ENCODE measurements at places on chromosomes 3 and 15. TPM values are rescaled to one million over a fixed set of nuclear protein-coding genes. Genes with fewer than 3 reads are reported as not detected.

DNA sequence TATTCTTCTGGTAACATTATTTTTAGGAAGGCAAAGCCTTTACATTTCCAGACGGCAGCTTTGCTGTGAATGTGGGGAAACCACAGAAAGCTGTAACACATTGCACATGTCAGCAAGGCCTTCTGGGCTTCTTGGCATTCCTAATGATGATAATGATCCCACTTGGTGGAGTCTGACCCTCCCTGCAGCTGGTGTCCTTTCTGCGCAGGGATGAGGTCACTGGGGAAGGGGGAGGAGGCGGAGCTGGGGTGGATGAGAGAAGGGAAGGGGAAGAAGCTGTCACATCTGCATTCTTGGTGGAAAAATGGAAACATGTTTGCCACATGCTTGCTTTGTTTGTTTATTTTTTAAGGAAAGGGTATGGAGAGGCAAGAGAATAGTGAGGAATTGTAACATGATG lies 68.6 kb downstream of the FILIP1L start:
- peak; percentile 76 for DNase-seq

DNA sequence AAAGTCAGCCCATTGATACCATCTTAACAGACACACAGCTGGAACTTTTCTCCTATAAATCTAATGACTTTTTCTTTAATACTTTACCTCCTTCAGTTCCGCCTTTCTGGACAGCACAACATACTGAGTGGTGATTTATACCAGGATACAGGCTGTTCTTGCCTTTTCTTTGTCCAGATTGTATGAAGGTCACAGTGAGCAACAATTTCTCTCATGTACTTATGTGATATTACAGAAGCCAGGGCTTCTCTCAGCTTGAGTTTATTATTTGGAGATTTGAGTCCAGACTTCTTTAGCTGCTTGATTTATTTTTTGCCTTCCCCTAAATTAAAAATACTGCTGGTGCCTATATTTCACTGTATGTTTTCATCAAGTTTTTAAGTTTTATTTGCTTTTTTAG lies 976.0 kb downstream of the ROBO2 start:
- DNase-seq, result no peak

Gene VIPR1
- total RNA-seq, result not detected

Gene KLHL24
- total RNA-seq, result 6.5 TPM

DNA sequence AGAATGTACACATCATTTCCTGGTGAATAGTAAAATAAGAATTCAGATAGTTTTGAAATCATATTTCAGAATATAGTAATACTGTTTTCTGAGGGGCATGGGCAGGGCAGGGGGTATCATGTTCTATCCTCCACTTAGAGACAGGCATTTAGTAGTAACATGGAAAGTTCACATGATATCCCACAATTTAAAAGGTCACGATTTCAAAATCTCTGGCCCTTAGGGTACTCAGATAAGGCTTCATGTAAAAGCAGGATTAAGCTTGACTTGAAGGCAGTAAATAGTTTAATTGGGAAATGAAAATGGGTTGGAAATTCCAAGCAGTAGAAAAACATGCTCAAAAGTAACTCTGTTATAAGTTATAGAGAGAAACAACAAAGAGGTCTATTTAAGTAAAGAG lies 353.2 kb upstream of the AGTR1 start:
- no peak for DNase-seq

DNA sequence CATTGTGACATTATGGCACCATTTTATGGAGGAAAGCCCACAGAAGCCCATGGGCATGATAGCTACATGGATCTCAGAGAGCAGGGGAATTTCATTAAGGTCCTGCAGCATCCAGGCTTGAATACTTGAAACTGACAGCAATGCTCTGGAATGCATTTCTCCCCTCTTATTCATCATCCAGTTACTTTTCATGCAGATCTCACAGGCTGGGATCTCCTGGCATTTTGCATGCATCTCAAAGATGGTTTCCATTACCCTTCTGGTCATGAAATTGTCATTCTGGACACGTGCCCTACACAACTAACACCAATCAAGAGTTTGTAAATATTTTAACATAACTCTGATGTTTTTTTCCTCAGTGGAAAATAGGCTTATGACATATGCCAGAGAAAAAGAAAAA lies 32.4 kb downstream of the VGLL3 start:
- DNase-seq, result peak; percentile 83

- peak; percentile 95 for DNase-seq
These were observed 462.4 kb upstream of the THBS1 start for GRCh38 chr15:39118510-39118909.

Gene CAPN7
- total RNA-seq, result 26.7 TPM

DNA sequence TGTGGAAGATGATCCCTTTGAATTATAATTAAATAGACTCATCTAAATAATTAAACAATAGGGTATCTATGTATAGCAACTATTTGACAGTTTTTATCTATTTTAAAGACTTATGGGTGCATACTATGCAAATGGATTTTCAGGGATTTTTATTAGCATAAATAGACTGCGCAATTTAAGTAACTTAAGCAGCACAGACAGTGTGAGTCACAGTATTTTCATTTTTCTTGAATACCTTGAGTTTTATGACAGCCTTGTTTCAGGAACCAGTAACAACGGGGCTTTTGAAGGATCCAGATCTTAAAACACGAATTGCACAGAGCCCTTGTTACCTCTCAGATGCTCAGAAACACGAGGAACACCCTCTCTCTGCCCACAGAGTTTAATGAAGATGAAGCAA lies 175.5 kb upstream of the CD96 start:
- no peak for DNase-seq

Gene NRROS
- total RNA-seq, result 0.10 TPM

Gene CAV3
- not detected for total RNA-seq

DNA sequence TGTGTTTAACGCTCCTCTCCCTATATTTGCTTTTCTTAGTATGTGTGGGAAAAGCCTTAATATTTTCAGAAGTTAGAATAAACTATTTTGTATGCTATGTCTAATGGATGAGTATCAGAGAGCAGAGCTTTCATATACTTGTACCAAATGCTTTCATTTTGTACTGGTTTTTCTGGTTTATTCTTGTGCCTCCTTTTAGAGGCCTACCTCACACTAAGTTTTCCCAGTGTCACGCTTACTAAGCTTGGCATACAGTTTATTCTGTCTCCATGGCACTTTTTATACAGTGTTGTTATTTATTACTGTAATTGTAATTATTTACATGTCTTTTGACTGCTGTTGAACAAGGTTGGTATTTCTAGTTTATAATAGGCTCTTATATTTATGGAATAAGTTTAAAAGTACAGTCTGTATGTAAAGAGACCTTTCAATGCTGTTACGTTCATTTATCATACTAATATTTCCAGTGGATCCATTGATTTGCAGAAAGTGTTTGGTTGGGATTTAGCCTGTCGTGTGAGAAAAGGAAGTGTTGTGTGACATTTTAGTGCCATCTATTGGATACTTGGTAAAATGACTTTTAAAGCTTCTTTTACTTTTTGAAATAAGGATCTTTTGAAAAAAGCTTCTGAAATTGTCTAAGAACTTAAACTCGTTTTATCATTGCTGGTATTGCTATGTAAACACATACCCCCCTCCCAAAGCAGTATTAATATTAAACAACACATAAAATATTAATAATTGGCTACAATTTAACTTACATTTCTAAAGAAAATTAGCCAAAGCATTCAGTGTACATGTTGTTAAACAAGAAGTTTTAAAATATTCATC lies 5.2 kb upstream of the EBLN2 start:
- peak; percentile 42 for DNase-seq

DNA sequence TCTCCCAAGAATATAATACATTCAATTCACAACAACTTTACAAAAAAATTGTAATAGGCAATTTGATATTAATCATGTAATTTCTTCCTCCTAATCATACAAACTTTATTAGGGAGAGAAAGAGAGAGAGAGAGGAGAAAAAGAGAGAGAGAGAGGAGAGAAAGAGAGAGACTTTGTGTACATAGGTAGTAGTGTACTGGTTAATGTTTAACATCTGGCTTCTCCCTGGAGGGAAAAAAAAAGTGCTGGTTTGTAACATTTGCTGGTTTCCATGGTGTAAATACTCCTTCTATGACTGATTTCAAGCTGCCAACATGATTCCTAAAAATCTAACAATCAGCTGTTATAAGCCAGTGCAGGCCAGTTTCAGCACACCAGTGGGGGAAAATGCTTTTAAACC lies 98.0 kb upstream of the ARHGEF26 start:
- DNase-seq, result no peak

GRCh38 chr15:72342385-72342784 lies 22.4 kb upstream of the CELF6 start:
- no peak for DNase-seq

GRCh38 chr15:40097968-40098476 lies 10.7 kb downstream of the BMF start:
- no peak for DNase-seq

Gene TRAT1
- total RNA-seq, result not detected

GRCh38 chr15:34733621-34734020 lies 21.2 kb downstream of the GJD2 start:
- no peak for DNase-seq

Gene CKMT1B
- not detected for total RNA-seq

Gene METTL6
- 20.5 TPM for total RNA-seq

DNA sequence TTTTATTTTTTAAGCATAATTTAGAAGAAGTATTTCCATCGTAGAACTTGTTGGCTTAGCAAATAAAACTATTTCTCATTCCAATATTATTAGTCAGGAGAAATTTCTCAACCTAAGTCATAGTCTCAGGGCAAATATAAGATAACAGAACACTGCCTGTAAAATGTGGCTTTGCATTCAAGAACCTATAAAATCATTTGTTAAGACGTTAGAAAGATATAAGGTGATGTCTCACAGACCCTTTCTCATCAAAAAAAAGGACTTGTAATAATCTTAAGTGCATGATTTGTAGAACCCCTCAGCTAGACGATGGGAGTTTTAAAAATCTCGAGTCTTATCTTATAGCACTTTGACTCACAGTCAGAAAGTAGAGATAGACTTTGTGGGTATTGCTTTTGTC lies 314.7 kb upstream of the CFAP20DC start:
- DNase-seq, result no peak

- DNase-seq, result no peak
These were observed 869.2 kb downstream of the DIPK2A start for GRCh38 chr3:144840866-144841265.

GRCh38 chr3:27715863-27716262 lies 6.3 kb downstream of the EOMES start:
- no peak for DNase-seq

DNA sequence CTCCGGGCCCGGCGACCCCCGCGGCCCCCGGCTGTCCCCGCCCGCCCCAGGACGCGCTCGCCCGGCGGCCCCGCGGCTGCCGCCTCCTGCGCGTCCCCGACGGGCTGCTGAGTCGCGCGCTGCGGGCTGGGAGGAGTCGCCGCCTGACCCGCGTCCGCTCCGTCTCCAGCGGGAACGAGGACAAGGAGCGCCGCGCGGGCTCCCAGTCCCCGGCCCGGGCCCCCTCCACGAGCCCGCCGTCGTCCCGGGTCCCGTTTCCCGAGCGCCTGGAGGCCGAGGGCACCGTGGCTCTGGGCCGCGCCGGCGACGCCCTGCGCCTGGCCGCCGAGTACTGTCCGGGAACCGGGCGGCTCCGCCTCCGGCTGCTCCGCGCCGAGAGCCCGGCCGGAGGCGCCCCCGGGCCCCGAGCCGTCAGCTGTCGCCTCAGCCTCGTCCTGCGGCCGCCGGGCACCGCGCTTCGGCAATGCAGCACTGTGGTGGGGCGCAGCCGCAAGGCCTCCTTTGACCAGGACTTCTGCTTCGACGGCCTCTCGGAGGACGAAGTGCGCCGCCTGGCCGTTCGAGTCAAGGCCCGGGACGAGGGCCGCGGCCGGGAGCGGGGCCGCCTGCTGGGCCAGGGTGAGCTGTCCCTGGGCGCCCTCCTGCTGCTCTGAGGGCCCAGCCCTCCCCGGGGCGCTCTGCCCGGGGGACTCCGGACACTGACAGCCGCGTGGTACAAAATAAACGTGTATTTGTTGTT lies 1.5 kb downstream of the C2CD4A start:
- DNase-seq, result no peak

DNA sequence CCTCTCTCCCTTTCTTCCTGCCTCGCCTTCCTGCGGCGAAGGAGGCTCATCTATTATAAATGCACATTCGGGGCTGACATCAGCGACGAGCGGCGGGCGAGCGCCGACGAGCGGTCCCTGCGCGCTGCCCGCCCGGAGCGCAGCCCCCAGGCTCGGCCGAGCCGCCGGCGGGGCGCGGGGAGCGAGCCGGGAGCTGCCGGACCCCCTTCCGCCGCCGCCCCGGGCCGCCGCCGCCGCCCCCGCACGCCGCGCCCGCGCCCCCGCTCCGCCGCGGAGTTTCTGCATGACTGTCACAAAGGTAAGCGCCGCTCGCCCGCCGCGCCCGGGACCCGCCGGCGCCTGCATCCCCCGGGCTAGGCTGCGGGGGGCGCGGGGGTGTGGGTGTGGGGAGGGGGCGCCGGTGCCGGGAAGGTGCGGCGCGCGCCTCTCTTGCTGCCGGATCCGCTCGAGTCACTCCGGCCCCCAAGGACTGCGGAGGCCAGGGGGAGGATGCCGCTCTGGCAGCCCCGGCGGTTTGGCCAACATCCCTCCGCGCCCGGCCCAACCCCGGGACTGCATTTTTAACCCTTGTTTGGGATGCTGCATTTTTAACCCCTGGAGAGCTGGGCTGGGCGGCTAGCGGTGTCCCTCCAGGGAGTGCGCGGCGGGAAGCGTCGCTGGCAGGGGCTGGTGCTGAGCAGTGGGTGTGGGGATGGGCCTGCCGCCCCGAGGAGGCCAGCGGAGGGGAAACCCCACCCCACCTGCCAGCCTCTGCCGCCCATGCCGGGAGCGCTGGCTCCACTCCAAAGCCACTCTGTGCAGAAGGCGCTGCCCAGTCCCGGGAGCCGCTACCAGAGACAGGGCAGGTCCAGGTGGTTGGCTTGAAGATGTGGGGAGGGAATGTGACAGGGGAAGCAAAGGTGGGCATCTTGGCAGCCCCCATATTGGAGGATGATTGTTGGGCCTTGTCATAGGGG lies at the start of gene CORO2B:
TSS of gene CORO2B (plus strand) at position 14 of the 956 bp plus-strand sequence. CDS start at position 284, 270 bp downstream.
- DNase-seq, result peak; percentile 34

DNA sequence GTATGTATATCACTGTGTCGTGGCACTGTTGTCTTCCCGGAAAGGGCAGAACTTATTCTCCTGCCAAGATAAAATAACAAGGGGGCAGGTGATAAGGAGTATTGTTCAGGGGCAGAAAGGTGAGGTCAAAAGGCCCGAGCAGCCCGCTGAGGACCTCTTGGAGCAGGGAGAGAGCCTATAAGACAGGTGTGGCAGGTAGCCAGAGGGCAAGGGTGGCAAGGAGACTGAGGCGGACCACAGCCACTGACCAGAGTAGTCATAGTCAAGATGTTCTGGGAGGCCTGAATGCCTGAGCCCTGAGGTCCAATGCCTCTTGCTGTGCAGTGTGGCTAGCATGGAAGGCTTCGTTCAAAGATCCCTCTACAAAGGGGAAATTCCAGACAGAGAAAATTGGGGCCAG lies 172.3 kb upstream of the CHRNA7 start:
- no peak for DNase-seq

- no peak for DNase-seq
These were observed 517.5 kb downstream of the NTRK3 start for GRCh38 chr15:87739081-87739480.

Data from HFFc6 (cell line).